ENCODE measurements at places on chromosomes 5 and 9.

DNA sequence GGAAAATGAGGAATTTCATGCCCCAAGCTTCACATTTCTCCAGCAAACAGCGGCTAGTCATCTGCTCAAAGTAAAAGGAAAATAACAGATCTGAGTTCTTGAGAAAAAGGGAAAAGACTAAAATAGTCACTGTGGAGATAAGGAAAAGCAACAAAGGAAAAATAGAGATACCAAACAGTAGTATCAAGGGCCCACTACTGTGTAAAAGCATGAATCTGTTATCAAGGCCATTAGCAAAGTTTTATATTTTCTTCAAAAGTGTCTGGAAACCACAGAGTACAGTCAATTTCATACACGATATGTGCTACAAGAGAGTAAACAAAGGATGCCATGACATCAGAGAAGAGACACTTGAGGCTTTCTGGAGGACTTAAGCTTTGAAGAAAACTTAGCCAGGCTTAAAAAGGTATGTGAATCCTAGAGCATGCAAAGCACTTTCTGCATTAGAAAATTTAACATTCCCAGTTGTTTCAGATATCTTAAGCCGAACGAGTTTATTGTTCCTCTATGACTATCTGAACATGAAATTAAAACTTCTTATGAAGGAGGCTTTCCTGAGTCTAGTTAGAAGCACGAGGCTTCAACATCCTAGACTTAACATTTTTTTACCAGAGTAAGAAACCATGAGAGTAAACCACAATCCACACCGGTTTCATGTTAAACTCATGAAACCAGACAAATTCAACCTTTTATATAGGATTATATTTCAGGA is 1.2 kb downstream of the TTC33 start:
- DNase-seq: no peak

- no peak for DNase-seq
Observed at GRCh38 chr9:109588415-109588814, 90.3 kb upstream of the PTPN3 start.

DNA sequence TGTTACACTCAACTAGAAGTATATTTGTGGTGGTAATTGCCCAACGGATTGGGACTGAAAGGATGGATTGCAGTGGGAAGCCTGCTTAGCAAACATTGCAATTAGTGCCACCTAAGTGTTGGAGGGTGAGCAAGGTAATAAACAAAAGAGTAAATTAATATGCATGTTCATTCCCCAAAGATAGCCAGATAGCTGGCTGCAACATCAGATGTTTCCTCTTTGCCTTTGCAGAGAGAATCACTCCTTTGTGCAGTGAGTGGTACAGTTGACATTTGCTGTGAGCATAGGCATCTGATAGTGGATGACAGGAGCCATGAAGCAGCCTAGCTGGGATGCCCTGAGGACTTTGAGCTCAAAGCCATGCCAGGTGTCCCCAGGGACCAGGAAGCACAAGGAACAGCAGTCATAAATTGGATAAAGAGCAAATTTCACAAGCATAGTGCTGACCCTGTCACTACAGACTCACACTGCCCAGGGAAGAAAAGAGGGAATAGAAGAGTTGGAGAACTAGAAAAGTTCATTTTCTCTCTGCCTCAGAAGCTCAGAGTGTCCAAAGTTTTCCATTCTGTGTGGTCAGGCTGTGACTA is 336.1 kb upstream of the SLC30A5 start:
- no peak for DNase-seq

- no peak for DNase-seq
Observed at GRCh38 chr5:97383996-97384395, 200.9 kb upstream of the RIOK2 start.

GRCh38 chr5:125215593-125215992 is 469.2 kb upstream of the ZNF608 start:
- no peak for DNase-seq

DNA sequence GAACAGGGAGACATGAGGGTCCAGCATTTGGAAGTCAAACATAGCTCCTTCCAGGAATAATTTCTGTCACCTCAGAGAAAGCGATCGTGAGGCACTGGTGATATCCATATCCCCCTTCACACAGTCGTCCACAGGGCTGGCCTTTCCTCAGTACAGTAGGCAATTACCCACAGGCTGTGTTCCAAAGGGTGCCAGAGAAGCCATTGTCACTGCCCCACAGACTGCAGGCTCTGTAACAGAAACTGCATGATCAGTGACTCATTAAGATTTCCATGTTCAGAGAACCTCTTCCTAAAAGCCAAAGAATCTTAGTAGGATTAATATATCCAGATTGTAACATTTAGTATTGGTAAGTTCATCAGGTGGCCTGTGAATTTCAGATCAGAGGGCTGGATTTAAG is 127.6 kb downstream of the RPS23 start:
- no peak for DNase-seq

GRCh38 chr5:81010336-81011169 is 50.4 kb downstream of the RASGRF2 start:
- no peak for DNase-seq

DNA sequence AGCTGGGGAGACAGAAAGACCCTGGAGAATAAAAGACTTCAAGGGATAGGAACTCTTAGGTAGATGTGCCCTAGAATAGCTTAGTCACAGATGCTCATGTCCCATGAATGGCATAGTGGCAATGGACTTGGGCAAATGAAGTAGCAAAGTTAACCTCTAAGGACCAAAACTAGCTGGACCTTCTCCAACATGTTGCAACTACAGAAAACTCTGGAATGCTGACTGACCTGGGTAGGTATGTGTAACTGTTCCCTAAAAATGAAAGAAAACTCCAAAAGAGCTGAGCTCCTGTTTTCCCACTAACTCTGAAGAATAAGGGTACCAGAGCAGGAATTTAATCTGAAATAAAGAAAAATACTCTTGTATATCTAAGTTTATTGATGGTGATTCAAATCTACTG is 12.5 kb upstream of the LPAR1 start:
- no peak for DNase-seq

- no peak for DNase-seq
Observed at GRCh38 chr5:111075520-111075919, 4.0 kb downstream of the TSLP start.

DNA sequence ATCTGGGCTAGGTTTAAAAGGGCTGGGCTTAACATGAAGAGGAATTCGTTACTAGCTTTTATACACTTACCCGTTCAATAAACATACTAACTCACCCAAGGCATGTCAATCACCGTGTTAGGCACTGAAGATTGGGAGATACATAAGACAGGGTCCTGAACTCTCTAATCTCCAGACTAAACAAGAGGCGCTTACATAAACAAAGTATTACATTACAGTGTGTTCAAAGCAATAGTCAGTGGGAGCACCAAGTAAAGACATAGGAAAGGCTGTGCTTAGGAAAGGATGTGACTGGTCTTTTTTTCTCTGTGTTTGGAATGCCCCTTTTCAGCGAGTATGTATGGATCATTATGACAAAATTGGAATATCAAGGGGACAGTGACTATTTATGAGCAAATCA is 203.6 kb upstream of the ADRA1B start:
- DNase-seq: no peak

GRCh38 chr5:6572086-6572824 is 60.6 kb downstream of the NSUN2 start:
- no peak for DNase-seq

DNA sequence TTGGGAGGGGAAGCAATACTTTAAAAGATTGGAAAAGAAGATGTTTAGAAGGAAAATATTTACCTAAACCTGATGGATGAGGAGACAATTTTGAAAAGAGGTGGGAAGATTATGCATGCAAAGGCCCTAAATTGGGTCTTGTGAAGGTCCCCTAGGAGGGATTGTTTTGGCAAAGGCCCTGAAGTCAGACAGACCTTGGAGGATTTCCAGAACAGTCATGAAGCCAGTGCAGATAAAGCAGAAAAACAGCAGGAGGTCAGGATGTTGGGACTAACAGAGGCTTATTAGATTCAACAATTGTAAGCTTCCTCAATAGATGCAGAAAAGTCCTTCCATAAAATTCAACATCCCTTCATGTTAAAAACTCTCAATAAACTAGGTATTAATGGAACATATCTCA is 361.0 kb upstream of the CDH6 start:
- DNase-seq: no peak

DNA sequence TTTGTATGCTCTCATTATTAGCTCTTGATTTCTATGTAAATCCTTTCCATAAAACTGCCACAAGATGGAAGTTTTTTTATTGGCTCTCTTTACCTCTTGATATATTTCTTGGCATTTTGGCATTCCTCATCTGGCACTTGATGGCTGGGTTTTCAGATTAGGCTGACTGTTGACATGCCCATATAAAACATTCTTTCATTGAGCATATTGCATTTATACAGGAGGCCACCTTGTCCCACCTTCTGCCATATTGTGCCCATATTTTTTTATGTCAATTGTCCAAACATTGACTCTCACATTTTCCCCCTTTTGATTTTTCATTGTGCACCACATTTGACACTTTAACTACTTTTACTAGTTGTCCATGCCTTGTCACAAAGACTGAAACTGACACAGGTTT is 182.9 kb downstream of the MEF2C start:
- DNase-seq: no peak

- peak; percentile 27 for DNase-seq
Observed at GRCh38 chr9:133355881-133356357, 368 bp downstream of the SURF1 start.

GRCh38 chr5:68015381-68016302 is 199.9 kb upstream of the PIK3R1 start:
- no peak for DNase-seq

- DNase-seq: no peak
Observed at GRCh38 chr9:28547527-28547926, 974.2 kb upstream of the C9orf72 start.

- no peak for DNase-seq
Observed at GRCh38 chr9:121748074-121748473, 96.6 kb downstream of the DAB2IP start.

DNA sequence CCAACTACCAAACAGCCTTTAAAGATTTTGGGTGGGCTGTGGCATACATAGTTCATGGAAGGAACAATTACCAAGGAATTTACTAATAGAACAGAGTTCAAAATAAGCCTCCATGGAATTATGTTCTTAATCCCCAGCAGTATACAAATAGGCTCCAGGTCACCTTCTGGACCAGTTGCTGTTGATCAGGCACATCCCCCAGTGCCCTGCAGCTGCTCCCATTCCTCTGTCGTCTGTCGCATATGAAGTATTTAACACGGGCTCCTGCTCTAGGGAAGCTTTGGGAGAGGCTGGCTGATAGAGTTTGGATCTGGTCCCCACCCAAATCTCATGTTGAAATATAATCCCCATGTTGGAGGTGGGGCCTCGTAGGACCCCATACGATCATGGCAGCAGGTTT is 17.8 kb downstream of the SHC3 start:
- no peak for DNase-seq

DNA sequence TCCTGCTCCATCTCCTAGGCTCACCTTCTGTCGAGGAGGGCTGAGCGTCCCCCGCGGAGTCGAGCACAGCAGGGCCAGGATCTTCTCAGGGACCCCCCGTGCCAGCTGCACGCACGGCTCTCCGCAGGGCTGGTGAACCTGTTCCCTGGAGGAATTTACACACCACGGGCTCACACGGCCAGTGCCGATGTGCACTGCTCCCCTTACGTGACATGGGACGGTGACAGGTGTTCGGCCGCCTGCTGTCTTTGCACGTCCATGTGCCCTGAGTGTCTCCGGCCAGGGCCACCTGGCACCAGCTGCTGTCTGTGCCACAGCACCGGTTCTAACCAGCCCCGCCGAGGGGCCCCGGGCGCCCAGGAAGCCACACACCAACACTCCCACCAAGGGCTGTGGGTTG is 8.7 kb upstream of the AGPAT2 start:
- DNase-seq: no peak

DNA sequence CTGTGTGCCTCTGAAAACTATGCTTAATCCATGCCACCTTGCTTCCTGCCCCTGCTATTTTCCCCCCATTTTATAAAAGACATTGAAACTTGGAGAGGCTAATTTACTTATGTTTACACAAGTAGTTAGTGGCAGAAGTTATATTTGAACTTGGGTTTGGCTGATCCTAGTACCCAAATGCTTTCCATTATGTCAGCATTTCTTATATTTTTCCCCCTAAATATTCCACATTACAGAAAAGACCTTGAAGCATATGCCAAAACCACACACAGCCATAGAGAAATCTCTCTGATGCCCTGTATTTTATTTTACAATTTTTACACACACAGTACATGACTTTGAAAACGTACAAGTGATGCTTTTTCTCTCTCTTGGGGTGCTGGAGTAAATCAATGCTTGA is 11.2 kb downstream of the C1QTNF2 start:
- DNase-seq: no peak

DNA sequence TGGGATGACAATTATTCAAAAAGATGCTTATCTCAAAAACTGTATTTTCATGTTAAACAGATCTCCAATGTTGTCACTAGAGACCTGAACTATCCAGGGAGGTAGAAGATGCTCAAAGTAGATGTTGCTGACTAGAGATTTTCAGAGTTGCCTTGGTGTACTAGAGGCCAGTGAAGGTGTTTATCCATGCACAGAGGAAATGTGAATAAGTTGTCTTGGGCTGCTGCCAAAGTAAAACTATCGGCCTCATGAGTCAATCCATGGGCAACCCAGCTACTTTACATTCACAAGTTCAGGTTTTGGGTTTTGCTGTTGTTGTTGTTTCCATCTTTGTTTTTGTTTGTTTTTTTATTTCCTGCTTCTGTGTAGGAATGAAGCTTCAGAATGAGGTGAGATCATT is 141.1 kb upstream of the RANBP3L start:
- no peak for DNase-seq

DNA sequence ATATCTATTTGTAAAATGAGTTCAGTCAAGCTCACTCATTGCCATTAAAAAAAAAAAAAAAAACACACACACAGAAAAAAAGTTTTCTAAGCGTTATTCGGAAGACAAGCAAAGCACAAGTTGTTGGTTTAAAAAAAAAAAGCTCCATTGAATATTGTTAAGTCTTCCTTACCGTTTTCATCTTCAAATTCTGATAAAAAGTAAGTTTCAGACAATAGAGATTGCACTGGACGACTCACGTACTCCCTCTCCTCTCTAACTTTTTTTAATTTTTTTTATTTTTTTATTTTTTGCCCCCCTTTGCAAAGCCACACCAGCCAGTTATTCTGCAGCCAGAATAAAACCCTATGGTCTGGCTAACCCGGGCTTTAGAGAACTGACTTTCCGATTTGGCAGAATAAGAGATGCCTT is 544 bp downstream of the ADAMTS6 start:
- no peak for DNase-seq
